ENCODE measurements at places on chromosomes 6 and 20.

- DNase-seq: no peak
Observed at GRCh38 chr6:130575557-130575956, 209.7 kb downstream of the TMEM200A start.

DNA sequence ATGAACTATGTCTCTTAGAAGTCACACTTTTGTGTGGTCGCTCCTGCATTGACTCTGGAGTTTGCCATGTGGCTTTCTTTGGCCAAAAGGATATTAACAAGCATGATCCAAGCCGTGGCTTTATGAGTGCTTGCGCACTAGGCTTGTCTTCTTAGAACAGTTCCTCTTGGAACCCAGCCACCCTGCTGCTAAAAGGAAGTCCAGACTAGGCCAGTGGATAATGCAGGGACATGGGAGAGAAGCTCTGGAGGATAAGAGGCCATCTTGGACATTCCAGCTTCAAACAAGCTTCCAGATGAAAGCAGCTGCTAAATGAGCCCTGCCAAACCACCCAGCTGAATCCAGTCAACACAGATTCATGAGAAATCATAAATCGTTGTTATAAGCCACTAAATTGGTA lies 346.4 kb downstream of the CDC5L start:
- no peak for DNase-seq

DNA sequence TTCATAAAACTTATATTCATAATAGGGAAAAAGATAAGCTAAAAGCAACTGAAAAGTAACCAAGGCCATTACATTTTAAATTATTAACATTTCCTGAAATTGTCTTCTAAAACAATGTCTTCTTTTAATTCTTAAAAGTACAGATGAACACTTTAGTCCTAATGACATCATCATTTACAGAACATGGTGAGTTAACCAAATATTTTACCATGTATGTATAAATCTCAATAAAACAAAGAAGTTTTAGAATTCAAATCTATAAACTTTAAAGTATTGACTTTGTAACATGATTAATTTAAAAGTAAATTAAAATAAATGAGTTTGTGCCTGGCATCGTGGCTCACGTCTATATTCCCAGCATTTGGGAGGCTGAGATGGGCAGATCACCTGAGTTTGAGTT lies 125.9 kb upstream of the PRSS16 start:
- no peak for DNase-seq

- no peak for DNase-seq
Observed at GRCh38 chr20:44728801-44729443, 13.8 kb downstream of the CCN5 start.

GRCh38 chr6:113403966-113404595 lies 453.1 kb upstream of the MARCKS start:
- no peak for DNase-seq

GRCh38 chr6:156919814-156920369 lies 142.7 kb downstream of the ARID1B start:
- no peak for DNase-seq

GRCh38 chr6:147285087-147285855 lies 81.1 kb downstream of the STXBP5 start:
- no peak for DNase-seq

- DNase-seq: no peak
Observed at GRCh38 chr6:148107911-148108310, 234.7 kb upstream of the SASH1 start.

- no peak for DNase-seq
Observed at GRCh38 chr6:158611541-158612370, 32.8 kb downstream of the DYNLT1 start.

DNA sequence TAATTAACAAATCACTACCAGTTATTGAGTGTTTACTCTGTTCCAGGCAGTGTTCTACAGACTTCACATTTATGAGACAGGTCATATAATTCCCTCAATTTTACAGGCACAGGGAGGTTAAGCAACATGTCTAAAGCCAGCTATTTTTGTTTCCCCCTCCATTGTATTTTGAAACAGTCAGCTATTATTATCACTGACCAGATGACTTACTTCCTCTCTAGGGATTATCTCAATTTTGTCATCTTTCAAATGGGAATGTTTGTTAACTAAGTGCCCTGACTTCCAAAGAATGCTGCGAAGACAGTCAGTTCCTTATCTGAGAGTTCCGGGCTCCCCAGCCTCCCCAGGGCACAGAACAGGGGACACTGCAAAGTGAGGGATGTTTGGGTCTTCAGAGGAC lies 5.6 kb upstream of the CNPY3 start:
- no peak for DNase-seq

DNA sequence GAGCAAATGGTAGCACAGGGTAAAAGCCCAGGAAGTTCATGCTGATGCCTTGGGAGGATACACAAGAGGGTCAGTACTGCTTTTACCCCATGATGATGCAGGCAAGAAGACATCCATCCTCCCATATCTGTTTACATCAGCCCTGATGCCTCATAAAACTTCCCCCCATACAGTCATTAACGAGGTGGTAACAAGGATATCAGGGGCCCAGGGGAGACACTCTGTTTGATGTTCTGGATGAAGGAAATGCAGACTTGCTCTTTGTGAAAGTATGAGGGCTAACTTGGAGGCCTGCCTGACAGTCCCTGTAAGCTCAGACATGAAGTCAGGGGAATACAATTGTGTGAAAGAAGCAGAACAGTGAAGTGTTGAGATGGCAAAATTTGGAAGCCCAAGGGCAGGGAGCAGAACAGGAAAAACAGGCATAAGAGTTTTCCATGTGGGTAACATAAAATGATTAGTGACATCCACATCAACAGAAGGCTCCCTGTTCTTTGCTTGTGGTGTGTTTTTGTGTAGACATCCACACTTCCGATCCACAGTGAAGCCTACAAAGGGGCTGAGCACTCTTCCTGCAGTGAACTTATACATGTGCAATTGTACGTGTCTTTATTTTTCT lies 813.4 kb downstream of the MAFB start:
- no peak for DNase-seq

DNA sequence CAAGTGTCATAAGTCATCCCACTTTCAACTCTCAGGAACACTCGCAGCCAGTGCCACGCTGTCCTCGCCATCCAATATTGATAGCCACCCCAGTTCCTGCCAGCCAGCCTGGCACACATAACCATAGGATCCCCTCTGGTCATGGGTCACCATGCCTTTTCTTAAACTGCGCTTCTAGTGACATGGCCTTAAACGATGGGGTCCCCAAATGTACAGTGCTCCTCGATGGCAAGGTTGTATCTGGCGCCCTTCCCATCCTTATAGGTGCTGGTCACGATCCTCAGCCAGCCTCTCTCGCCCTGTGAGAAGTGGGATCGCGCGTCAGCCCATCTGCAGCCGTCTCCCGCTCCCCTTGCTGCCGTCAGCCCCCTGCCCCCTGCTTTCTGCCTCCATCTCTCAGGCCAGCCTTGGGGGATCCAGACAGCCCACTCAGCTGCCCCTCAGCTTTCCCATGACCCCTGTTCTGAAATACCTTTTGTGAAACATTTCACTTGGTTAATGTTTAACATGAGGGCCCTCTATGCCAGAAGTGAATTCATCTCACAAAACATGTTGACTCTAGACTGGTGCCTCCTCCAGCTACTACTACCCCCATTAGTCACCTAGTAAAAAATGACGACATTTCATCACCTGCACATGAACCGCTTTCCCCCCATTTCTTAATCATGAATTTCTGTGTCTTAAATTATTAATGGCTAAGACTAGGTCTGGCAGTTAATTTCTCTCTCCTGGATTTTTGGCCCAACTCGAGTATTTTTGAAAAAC lies 11.4 kb downstream of the CTSZ start:
- DNase-seq: no peak

GRCh38 chr20:16947479-16947878 lies 199.3 kb downstream of the OTOR start:
- no peak for DNase-seq

DNA sequence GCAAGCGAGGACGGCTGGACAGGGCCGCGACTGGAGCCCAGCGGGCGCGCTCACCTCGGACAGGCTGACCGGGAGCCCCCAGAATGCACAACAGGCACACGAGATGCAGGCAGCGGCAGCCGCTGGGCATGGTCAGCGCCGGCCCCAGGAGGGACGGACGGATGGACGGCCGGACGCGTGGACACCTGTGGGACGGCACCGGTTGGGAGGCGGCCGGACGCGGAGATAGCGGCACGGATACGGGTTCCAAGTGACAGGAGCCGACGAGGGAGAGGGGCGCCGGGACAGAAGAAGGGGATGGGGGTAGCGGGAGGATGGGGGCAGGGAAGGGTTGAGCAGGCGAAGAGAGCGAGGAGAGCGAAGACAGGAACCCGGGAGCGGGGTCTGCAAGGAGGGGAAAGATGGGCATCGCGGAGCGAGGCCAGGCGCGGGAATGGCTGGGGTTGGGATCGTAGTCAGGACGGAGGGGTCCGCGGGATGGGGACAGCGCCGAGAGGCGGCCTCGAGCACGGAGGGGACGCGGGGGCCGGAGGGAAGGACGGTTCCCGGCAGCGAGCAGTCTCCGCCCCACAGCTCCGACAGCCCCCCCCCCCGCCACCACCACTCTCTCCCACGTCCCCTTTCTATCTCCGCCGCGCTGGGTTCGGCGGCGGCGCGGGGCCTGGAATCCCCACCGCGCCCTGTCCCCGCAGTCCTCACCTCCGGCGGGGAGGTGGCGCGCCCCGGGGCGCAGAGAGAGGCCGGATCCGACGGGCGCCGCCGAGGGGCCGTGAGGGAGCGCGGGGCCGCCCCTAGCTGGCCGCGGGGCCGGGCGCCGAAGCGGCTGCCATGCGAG lies 435 bp downstream of the DLK2 start:
- DNase-seq: no peak

DNA sequence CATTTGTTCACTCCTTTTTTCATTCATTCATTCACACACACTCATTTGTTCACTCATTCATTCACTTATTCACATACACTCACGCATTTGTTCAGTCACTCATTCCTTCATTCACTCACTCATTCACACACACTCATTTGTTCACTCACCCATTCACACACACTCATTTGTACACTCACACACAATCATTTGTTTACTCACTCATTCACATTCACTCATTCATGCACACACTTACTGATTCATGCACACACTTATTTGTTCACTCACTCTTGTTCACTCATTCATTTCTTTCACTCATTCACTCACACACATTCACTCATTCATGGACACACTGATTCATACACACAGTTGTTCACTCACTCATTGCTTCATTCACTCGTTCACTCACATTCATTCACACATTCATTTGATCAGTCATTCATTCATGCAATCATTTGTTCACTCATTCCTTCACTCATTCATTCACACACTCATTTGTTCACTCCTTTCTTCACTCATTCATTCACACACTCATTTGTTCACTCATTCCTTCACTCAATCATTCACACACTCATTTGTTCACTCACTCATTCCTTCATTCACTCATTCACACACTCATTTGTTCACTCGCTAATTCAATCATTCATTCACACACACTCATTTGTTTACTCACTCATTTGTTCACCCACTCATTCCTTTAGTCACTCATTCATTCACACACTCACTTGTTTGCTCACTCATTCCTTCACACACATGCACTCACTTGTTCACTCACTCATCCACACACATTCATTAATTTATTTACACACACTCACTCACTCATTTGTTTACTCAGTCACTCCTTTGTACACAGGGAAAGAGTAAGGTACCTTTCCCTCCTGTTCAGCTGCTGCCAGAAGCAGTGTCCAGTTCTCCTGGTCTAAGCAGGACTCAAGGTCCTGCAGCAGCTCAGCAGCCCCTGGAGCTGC lies 50.7 kb upstream of the BHLHE23 start:
- no peak for DNase-seq

DNA sequence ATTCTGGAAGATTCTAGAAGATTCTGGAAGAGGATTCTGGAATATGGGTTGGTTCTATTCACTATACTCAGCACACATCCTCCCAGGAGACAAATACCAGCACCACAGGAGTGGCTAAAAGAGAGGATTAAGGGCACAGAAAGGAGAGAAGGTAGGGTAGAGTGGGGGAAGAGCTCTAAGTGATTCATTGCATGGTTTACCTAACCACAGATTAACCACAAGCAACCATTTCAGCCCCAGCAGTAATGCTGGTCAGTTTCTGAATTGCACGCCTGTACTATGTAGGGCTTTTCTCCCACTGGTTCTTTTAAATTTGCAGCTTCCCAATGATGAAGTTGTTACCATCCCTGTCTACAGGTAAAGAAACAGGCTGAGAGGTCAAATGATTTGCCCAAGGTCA lies 192.7 kb upstream of the PMEPA1 start:
- no peak for DNase-seq

GRCh38 chr20:23091721-23092383 lies 5.7 kb upstream of the CD93 start:
- DNase-seq: no peak

- DNase-seq: no peak
Observed at GRCh38 chr6:31707701-31708100, 1.0 kb downstream of the LY6G6F start.

- no peak for DNase-seq
Observed at GRCh38 chr6:10398446-10399218, 16.2 kb downstream of the TFAP2A start.

- no peak for DNase-seq
Observed at GRCh38 chr6:89145091-89145955, 532 bp upstream of the PM20D2 start.

DNA sequence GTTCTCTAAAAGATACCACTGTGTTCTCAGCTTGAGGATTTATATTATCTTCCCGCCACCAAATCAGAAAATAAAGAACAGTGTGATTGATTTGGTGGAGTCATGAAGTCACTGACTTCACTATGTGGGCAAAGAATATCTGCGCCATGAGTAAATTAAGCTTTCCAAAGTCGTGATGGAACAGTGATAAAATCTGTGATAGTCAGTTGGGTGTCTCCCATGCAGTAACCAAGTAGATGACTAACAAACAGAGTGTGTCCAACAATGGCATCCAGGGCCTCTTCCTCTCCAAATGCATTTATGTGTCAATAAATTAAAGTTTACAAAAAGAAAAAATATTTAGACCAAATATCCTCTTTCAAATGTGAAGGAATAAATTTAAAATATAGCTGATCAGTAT lies 87.0 kb upstream of the DST start:
- no peak for DNase-seq

GRCh38 chr6:106927531-106928398 lies 46.8 kb downstream of the CD24 start:
- DNase-seq: no peak

DNA sequence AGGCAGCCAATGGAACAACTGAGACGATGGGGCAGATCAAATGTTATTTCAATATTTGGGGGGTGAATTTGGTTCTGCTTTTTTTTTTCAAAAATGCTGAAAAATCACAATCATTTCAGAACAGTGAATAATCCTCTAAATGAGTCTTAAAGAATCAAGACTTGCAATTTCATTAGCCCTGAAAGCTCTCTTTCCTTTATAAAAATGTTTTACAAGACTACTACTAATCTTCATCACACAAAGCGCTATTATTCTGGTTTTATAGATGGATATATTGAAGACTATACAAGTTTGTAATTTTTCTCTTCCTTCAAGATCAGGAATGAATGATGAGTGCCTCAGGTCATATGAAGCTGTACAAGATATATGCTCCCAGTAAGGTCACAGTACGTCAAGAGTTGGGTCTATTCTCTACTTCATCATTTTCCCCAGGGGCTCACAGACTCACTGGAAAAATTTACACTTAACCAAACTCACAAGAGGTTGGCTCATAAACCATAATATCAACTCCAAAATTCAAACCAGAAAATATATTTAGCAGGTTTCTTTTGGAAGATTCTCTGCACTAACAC lies 19.5 kb downstream of the RNF24 start:
- DNase-seq: no peak

GRCh38 chr6:168145747-168146596 lies 67.0 kb upstream of the FRMD1 start:
- no peak for DNase-seq

- DNase-seq: no peak
Observed at GRCh38 chr6:24497254-24497970, 2.6 kb downstream of the ALDH5A1 start.
